ENCODE measurements at places on chromosomes 2 and 18.

DNA sequence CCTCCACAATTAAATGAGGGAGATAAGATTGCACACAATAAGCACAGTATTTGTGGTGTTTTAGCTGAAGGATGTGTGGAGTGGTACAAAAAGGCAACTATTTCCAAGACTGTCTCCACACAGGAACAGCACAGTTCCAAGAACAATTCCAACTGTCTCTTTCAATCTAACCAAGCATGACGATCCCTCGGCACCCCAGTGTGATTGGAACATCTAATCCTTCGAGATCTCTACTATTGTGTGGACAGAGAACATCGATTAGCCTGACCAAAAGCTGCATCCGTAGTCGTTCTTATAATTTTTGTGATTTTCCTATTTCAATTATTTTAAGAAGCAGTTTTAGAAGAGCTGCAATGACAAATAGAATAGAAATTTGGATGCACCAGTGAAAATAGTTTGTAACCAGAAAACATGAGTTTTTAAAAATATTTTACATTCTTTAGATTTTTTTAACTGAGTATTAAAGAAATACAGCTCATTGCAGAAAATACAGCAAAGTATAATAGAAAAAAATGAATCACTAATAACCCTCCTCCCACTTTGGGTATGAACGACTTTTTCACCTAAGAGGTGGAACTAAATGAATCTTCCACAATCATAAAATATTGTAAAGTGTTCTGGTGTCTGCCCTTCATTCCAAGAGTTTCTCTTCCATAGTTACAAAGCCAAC, 76.4 kb upstream of the CABLES1 start:
- no peak for DNase-seq

- no peak for DNase-seq
These were observed 291.2 kb downstream of the ALPK2 start for GRCh38 chr18:58337686-58338085.

GRCh38 chr2:134785659-134786430, 52.6 kb upstream of the ACMSD start:
- no peak for DNase-seq

DNA sequence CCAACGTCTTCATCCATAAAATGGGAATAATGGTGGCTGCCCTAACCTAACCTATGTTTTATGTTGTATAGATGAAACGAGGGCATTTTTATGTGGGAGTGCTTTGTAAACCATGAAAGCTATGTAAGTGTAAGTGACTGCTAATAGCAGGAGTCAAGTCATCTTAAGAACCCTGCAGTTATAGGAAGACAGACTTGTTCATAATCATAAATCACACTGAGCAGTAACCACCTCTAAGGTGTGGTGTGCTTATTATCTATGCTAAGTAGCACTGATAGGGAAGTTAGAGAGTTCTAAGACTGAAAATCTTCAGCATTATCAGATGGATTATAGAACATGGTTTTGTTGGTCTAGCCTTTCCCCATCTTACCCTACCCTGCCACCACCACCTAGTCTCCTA, 24.2 kb upstream of the NRP2 start:
- no peak for DNase-seq

DNA sequence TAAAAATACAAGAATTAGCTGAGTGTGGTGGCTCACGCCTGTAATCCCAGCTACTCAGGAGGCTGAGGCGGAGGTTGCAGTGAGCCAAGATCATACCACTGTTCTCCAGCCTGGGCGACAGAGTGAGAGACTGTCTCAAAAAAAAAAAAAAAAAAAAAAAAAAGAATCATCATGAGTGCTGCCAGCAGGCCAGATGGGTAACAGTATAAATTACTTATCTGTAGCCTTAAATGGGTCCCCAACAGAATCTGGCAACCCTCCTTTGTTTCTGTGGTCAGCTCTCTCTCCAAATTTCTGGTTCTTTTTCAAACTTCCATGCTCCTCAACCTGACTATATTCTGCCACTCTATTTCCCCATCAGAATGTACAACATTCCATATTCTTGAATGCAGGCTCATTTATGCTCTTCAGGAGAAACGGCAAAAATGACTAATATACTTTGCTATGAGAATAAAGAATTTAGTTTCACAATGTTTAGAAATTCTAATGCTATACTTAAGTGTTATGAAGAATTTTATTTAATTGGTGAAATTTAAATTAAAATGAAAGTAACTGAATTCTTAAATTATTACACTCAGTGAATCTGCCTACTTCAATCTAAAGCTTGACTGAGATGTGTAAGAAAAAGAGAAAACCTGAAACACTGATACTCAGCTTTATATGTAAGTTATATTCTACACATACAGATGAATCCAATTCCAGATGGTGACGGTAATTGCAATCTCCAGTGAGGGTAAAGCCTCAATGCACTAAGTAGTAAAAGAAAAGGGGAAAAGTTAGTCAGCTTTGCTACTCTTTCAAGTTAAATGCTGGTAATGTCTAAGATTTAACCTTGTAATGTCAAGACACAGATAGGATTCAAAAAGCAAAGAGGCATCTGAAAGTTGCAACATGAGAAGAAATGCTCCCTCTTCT, 24.8 kb downstream of the LPIN2 start:
- no peak for DNase-seq

- no peak for DNase-seq
These were observed 421.6 kb downstream of the SOX11 start for GRCh38 chr2:6113786-6114185.

DNA sequence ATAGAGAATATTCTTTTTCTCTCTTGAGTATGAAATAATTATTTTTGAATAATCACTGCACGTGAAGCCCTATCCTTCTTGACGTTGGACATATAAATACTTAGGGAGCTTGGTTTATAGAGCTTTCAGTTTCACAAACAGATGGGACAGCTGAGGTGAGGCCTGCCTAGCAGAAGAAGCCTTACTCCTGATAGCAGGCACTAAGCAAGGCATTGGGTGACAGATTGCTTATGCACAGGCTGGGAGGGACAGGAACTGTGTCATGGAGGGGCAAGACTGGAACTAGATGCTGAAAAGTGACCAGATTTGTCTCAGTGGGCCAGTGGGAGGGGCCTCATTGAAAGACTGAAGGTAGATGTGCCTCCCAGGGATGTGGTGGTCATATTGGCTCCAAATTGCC, 220.8 kb downstream of the NEDD4L start:
- no peak for DNase-seq

DNA sequence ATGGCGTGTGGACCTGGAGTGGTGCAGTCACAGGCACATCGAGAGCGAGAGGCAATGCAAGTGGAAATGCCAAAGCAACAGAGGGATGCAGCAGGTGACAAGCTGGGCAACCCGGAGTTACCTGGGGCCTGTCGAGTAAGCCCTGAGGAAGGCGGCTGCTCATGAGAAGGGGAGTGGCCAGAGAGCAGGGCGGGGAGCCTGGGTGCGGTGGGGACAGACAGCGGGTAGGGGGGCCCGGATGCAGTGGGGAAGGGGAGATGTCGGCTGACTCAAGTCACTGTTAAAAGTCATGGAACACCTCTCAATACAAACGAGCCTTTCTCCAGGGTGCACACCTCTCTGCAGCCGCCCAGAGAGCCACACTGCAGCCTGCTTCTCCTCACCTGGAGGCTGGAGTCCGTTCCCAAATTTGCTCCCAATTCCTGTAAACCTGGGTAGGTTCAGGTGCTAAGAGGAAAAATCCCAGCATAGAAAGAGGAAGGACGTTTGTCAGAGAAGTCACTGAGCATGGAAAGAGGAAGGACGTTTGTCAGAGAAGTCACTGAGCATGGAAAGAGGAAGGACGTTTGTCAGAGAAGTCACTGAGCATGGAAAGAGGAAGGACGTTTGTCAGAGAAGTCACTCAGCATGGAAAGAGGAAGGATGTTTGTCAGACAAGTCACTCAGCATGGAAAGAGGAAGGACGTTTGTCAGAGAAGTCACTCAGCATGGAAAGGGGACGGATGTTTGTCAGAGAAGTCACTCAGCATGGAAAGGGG, 71.7 kb upstream of the TWIST2 start:
- DNase-seq: no peak

DNA sequence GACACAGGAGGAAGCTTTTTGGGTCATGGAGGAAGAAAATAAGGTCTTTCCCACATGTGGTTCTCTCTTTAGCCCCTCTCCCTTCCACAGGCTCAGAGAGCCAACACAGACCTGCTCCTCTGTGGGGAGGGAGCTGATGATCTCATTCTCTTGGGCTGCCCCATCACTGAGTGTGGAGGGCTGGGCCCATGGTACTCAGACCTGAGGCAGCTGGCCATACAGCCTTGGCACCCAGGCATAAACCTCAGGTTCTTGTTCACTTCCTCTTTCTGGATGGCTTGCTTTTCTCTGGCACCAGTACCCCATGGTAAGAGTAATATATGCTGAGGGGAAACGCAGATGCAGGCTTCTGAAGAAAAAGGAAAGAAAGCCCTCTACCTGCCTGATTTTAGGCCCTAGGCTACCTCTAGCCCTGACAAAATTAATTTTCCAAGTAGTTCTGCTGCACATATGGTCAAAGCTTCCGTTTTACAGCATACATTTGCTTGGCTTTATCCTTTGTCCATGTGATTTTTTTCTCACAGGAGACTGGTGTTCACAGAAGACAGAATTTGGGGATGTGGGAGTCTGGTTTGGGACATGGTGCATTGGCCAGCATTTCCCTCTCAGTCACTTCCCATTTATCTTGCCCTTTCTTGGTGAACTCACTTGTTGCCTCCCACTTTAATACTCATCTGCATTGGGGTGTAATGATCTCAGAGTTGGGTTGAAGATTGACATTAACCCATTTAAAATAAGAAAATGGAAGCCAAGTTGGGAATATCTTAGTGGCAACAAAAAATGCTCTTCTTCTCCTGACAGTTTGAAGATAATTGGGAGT, 11.1 kb downstream of the DHRS9 start:
- DNase-seq: no peak

DNA sequence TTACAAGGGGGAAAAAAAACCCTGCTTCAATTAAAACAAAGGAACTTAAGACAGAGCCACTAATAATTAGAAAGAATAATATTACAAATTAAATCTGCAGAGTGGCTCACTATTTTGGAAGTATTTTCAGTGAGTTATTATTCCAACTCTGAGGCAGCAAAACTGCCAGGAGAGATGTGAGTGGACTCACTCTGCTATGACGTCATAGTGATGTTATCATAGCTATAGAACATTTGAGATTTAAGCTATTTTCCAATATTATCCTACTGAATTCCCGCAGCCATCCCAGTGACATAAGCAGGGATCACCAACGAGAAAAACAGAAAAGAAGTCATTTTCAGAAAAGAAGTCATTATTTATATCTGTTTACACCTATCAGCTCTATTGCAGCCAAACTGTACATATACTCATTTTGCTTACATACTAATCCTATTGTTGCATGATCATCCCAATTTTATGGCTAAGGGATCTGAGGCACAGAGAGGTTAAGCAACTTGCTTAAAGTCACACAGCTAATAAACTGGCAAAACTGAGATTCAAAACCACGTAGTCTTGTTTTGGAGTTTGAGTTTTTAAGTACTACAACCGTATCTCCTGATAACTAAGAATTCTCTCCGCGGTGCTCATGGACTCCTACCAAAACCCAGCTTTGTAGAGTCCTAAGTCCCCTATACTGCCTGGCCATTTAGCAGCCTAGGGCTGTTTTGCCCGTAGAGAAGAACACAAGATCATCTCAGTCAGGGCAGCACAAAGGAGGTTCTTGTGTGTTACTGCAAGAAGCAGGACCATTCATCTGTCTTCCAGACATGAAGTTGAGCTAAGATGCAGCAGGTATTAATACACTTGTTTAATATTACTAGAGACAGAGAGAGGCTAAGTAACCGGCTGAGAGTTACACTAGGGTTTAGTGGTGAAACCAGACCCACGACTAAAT, 299.8 kb downstream of the TCF4 start:
- DNase-seq: no peak

- DNase-seq: no peak
These were observed 106.2 kb downstream of the TANC1 start for GRCh38 chr2:159074605-159075004.

- peak; percentile 57 for DNase-seq
These were observed 858 bp downstream of the TP53I3 start for GRCh38 chr2:24083567-24084385.

GRCh38 chr18:48544661-48545415, 6.0 kb downstream of the CTIF start:
- DNase-seq: no peak

- DNase-seq: no peak
These were observed 105.5 kb downstream of the UGGT1 start for GRCh38 chr2:128196471-128196931.

DNA sequence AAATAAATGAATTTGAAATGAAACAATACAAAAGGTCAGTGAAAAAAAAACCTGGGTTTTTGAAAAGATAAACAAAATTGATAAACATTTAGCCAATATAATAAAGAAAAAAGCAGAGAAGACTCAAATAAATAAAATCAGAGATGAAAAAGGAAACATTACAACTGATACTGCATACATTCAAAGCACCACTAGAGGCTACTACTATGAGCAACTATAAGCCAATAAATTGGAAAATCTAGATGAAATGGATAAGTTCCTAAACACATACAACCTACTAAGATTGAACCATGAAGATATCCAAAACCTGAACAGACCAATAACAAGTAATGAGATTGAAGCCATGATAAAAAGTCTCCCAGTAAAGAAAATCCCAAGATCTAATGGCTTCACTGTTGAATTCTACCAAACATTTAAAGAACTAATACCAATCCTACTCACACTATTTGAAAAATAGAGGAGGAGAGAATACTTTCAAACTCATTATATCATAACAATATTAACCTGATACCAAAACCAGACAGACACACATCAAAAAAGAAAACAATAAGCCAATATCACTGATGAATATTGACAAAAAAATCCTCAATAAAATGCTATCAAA, 80.8 kb upstream of the CERS6 start:
- no peak for DNase-seq

DNA sequence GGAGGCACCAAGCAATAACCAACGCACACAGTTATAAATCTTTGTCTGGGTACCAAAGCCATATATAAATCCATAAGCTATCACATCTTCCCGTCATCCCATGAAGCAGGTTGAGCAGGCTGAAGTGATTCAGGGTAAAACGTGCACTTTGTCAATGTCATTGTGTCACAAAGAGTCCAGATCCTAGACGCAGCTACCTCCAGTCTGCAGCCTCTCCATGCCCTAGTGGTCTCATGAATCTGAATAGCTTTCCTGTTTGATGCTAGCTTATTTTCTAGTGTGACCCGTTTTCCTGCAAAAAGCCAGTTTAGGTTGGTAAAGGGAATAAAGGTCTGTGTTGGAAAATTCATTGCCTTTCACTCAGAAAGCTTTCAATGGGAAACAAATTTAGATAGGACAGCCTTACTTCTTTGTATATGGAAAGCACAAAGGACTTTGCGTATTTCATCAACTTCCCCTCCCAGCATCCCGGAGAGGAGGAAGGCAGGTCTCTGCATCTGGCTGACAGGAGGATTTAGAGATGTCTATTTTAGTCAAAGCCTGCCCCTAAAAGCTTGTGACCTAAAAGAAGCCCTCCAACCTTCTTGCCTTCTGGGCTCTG, 222.3 kb upstream of the ARL4C start:
- DNase-seq: no peak

- no peak for DNase-seq
These were observed 26.4 kb downstream of the RTP5 start for GRCh38 chr2:241895712-241896641.

Data from T-helper 1 cell (primary cell).